Stimulated activated CD4-positive, alpha-beta T cell treated with anti-CD3 and anti-CD28 coated beads, Interleukin-1b, Interleukin-23, amount 100 ng/mL, for 48 hours (primary cell): ENCODE measurements at places on chromosomes 3 and 15.

DNA sequence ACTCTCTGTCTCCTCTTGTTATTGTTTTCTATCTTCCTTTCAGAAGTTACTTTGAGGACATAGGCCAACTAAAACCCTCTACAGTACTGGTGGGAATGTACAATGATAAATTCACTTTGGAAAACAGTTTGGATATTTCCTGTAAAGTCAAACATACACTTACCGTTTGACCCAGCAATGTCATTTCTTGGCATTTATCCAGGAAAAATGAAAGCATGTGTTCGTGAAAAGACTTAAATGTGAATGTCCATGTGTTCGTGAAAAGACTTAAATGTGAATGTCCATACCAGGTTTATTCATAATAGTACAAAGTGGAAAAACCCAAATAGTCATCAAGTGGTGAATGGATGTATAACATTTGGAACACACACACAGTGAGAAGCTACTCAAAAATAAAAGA is 361.5 kb upstream of the DPH6 start:
- no peak for DNase-seq

DNA sequence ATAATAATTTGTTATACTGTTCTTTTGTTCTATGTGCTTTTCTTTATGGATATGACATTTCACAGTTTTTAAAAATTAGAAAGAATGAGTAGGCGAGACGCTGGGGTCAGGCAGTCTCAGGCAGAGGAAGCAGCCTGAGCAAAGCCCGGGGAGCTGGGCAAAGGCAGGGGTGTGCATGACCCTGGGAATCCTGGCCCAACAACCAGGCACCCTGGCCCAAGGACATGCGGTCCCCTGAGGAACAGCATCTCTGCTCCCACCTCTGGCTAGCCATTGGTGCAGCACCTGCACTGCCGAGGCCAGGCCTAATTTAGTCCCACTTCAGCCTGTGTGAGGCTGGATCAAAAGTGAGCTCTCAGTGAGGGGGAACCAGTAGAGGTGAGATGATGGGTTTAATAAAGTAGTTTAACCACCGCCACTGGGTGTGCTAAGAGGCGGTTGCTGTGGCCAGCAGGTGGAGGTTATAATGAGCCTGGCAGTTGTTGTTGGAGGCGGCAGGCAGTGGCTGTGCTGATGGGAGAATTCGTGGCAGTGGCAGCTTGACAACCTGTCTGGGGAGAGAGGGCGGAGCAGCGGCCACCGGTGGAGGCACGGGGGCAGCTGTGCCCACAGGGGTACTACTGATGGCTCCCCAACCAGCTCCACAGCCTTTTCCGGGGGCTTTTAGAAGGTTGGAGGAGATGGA is 41.5 kb downstream of the PRKCD start:
- DNase-seq: no peak

DNA sequence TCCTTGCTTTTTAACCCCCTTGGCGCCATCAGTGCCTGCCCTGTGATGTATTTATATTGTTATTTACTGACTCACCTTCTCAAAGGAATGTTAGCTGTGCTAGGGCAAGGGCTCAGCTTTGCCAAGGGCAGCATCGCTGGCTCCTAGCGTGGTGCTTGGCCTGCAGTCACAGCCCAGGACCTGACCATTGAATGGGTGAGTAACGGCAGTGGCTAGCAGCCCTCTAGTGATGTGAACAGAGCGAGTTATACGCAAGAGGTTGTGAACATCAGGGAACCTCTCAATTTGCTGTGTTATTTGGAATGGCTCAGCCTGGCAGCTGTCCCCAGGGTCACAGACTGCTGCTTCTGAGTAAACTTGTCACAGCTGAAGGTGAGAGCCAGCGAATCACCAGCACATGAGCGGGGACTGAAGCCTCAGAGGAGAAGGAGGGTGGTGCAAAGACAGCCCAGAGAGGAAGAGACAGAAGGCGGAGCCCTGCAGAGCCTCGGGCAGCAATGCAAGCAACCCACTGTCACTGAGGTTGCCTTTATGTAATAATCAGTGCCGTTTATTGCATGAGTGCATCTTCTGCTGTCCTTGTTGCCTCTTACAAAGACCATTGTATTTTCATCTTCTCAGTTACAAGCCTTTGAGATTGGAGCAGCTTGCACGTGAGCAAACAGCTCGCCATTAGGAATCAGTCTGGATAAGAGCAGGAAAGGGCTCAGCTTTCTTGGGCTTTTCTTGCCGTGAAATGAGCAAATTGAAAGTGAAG is 158.3 kb downstream of the SLCO3A1 start:
- peak; percentile 64 for DNase-seq

DNA sequence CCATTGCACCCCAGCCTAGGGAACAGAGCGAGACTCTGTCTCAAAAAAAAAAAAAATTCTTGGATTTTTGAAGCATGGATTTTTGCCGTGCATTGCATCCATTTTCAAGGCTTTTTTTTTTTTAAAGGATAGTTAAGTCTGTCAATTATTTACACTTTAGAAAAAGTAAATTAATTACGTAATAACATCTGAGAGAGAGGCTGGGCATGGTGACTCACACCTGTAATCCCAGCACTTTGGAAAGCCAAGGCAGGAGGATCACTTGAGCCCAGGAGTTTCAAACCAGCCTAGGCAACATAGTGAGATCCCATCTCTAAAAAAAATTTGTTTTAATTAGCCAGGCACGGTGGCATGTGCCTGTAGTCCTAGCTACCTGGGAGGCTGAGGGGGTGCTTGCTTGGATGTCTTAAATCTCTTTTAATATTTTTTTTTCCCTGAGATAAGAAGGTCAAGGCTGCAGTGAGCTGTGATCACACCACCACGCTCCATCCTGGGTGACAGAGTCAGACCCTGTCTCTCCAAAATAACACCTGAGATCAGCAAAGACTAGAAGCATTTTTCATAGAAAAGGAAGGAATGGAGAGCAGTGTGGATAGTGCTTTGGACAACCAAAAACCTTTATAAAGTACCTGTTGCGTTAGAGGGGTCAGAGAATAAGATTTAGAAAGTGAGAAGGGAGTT is 6.8 kb upstream of the SENP7 start:
- DNase-seq: no peak

GRCh38 chr3:77943598-77943997 is 903.7 kb downstream of the ROBO2 start:
- DNase-seq: no peak

DNA sequence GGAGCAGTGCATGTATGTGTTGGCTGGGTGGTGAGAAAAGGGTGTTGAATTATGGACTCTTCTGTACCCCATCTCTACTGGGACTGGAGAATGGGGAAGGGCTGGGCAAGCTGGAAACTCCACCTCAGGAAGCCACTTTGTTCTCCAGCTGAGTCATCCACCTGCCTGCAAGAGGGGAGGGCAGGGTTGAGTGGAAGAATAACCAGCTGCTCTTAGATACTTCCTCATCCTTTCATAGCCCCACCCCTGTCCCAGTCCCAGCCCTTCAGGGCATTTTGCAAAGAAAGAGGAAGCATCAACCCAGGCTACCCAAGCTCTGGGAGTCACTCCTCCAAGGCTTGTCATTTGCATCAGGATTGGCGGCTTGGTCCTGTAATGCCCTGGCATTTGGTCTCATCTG is 33.1 kb downstream of the RAB11A start:
- no peak for DNase-seq

GRCh38 chr3:45644063-45644790 is 45.0 kb upstream of the SACM1L start:
- DNase-seq: no peak

GRCh38 chr3:69197922-69198530 is 75.6 kb upstream of the LMOD3 start:
- DNase-seq: peak; percentile 72

DNA sequence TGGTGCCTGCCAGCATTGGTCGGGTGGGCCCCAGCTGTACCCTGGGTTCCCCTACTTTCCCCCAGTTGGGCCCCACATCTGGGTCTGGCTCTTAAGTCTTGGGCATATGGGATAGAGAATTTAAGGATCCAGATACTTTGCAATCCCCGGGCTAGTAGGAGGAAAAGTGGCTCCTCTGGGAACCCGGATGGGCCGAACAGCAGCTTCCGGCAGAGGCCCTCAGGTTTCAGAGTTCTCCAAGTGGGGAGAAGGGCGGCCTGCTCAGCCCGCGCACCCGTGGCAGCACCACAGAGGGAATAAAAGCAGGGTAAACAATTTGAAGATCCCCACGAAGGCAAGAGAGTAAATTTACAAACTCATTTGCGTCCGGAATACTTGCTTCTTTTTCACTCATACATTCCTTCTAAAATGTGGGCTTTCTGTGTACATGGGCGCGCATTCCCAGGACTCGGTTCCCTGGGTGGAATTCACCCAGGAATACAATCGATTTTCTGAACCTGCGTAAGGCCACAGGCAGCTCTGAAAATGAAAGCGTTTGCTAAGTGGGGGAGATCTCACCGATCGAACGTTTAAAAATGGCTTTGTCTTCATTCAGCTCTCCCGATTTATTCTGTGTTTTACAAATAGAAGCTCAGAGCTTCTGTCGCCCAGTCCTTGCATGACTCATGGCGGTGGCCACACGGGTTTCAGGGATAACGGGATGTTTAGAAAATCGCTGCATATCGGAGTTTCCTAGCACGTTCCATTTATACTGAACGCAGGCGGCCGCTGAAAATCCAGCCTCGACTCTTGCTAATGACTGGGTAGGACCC is 74.0 kb upstream of the POLG start:
- DNase-seq: no peak

GRCh38 chr3:100992231-100993012 is 799 bp downstream of the ABI3BP start:
- no peak for DNase-seq

- DNase-seq: no peak
Observed at GRCh38 chr15:70319466-70319865, 221.7 kb upstream of the TLE3 start.

- no peak for DNase-seq
Observed at GRCh38 chr15:71705151-71705550, 105.2 kb upstream of the NR2E3 start.

DNA sequence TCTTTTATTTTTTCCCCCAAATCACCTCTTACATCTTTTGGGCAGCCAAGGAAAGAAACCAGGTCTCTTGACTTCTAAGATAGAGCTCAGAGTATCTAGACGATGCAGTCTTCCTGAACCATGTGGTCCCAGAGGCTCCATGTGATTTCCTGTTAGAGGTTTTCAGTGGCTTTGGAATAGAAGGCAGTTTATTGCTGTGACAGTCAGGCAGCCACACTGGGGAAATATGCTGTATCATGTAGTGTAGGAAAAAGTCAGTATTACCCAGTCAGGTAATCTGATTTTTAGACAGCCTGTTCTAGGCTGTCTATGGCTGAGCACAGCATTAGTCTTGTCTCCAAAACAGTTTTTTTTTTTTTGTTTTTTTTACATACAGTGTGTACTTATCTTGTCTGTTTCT is 294.3 kb downstream of the THSD4 start:
- DNase-seq: no peak

GRCh38 chr3:76099956-76100355 is 314.6 kb upstream of the ZNF717 start:
- DNase-seq: no peak

DNA sequence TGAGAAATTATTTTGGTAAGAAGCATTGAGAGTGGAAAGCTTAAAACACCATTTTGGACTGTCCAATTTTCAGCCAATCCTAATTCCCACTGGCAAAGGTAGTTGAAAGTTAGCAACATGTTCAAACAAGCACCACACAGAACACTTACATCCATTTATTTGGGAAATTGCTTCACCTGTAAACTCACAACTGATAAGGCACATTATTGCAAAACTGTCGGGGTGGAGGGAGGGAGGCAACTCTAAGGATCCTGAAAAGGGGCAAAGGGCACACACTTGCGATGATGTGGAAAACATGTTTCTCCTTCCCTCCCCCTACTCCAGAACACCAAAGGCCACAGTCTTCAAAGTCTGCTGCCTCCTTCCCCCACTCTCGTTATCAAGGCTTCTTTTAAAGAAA is 9.4 kb downstream of the TMEM41A start:
- no peak for DNase-seq

DNA sequence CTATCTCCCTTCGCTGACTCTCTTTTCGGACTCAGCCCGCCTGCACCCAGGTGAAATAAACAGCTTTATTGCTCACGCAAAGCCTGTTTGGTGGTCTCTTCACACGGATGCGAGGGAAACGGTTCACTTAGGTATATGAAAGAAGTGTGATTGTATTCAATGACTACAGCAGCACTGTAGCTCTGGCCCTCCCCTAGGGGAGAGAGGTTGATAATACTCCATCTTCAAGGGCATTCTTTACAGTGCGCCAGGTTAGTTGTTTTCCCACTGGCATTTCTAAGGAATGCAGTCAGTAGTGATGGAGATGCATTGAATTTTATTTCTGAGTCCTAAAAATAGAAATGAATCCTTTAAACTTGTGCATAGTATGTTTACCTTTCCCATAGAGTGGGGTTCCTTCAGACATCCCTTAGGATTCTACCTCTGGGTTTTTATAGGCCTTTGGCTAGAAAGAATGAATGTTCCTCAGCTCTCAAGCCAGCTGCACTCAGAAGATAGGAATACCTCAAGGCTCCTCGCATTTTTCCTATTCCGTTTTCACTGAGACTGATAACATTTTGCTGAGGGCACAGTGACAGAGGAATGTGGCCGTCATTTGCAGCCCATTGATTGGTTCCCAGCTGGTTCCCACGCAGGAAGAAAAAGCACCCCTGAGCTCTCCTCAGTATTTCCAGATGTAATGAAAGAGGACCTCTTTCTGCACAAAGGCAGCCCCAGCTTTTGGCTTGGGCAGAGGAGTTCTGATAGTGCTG is 131.8 kb upstream of the C2CD4B start:
- no peak for DNase-seq

GRCh38 chr3:170560296-170560695 is 25.6 kb downstream of the SLC7A14 start:
- no peak for DNase-seq

DNA sequence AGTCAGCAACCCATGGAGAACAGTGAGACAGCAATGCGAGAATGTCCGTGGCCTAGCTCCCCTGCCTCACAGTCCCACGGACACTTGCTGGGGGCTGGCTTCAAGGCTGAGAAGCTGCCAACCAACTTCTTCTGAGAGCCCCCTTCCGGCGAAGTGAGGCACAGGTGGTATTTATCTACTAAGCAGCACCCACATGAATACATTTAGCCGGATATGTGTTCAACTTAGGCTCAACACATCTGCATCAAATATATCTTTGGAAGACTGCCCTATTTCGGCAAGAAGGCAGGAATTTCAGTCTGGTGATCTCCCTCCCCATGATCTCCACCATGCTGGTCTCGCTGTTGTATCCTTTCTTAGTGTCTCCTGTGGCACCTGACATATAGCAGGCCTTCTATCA is 340.9 kb upstream of the NR2E3 start:
- DNase-seq: no peak

DNA sequence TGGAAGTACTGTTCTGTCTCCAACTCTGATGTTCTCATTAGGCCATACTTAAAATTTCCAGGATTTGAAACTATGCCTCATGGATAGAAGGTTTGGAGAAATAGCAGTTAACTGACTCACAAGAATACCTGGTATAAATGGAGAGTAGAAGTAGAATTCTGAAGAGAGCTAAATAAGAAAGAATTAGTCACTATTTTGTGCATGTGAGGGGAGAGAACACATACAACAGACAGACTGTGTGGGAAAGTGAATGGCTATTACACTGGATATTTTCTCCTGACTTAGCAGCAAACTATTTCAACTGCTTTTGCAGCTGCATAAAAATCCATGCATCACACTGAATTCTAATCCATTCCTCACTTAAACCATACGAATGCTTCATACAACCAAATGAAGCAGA is 71.3 kb downstream of the C3orf70 start:
- DNase-seq: no peak
